ENCODE measurements at places on chromosomes 16 and 17. TPM values are rescaled to one million over a fixed set of nuclear protein-coding genes. Genes with fewer than 3 reads are reported as not detected.

STAC2 gene
- total RNA-seq = 0.60 TPM

FUS gene
- total RNA-seq = 127 TPM

GP1BA gene
- total RNA-seq = not detected

PRKCB gene
- 0.76 TPM for total RNA-seq

DNA sequence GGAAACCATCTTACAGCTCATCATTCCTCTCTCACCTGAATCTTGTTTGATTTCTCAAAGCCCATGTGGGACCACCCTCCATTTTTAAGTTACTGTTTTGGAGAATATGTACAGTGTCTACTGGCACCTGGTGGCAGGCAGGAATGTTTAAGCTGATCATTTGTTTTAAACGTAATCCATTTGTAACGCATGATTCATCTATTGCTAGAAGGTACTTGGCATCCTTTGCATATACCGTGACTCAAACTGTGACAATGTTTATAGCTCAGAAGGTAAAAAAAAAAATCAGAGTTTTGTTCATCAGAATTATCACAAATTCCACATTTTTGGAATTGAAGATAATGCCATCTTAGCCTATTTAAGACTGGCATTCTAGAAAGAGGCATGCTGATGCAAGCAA lies 1007.5 kb upstream of the EEF2KMT start:
- ATAC-seq = peak; percentile 63

DNA sequence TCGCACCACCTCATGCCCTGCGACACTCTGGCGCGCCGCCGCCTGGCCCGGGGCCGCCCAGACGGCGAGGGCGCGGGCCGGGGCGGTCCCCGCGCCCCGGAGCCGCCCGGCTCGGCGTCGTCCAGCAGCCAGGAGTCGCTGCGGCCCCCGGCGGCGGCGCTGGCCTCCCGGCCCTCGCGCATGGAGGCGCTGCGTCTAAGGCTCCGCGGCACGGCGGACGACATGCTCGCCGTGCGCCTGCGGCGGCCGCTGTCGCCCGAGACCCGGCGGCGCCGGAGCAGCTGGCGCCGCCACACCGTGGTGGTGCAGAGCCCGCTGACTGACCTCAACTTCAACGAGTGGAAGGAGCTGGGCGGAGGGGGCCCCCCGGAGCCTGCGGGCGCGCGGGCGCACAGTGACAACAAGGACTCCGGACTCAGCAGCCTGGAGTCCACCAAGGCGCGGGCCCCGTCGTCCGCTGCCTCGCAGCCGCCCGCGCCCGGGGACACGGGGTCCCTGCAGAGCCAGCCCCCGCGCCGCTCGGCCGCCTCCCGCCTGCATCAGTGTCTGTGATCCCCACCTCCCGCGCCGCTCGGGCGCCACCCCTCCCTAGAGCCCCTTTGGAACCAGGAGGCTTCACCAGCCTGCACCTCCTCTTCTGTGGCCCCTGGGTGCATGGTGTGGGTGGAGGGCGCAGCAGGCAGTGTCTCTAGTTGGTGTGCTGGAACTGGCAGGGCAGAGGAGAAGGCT lies 82.3 kb downstream of the ARHGAP23 start:
- no peak for ATAC-seq

GRCh38 chr17:27635275-27635823 lies 4.4 kb downstream of the LGALS9 start:
- no peak for ATAC-seq

- ATAC-seq = peak; percentile 57
Observed at GRCh38 chr17:65359016-65359415, 202.4 kb downstream of the AXIN2 start.

DNA sequence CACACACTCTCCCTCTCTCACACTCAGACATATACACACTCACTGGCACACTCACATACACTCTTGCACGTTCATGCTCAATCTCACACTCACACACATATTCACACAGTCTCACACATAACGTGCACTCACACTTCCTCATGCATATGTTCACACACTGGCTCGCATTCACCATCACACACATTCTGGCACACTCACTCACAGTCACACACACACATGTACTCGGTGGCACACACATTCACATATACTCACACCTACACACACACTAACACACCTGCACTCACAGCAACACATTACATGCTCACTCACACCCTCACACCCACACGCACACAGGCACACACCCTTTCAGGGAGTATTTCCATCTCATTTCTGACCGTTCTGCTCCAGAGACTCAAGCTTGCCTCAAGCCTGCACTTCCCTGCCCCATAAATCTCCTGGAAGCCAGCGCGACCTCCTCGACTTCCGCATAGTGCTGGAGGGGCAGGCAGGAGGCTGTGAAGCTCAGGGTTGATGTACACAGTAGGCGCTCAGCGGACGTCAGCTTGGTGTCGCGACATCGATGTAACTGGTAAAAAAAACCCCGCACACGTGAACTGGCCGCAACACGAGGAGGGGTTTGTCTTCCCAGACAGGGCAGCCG lies 66.7 kb upstream of the FOXF1 start:
- ATAC-seq = no peak

DNA sequence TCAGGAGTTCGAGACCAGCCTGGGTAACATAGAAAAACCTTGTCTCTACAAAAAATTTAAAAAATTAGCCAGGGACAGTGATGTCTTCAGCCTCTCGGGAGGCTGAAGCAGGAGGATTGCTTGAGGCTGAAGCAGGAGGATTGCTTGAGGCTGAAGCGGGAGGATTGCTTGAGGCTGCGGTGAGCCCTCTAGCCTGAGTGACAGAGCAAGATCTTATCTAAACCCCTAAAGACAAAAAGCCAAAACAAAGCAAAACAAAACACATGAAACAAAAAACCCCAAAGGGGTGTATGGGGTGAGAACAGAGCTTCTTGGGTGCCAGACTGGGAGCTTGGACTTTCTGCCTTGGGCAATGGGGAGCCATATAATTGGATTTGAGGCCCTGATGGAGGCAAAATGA lies 2.6 kb downstream of the SPNS3 start:
- ATAC-seq = no peak

GRCh38 chr16:73553941-73554660 lies 506.2 kb upstream of the ZFHX3 start:
- no peak for ATAC-seq

DNA sequence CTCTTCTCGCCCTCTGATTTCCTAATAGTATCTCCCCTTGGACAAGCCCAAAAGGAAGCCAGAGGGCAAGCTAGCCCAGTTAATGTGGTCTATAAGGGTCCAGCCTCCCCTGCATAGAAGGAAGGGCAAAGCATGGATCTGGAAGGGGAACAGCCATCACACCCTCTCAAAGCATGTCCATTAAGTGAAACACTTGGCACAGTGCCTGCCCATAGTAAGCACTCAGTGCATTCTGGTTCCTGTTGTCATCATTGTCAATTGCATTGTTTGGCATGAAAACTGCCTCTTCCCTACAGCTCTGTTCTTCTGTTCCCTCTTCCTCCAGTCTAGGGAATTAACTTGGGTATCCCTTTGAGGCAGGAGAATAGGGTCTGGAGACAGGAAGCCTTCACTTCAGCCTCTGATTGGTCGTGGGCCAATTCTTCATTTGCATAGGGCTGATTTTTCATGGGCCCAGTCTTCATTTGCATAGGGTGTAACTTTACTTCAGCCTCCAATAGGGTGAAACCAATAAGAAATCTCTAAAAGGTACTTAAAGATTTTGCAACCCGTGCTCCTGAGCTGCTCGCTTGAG lies 81.4 kb downstream of the C17orf67 start:
- no peak for ATAC-seq

DNA sequence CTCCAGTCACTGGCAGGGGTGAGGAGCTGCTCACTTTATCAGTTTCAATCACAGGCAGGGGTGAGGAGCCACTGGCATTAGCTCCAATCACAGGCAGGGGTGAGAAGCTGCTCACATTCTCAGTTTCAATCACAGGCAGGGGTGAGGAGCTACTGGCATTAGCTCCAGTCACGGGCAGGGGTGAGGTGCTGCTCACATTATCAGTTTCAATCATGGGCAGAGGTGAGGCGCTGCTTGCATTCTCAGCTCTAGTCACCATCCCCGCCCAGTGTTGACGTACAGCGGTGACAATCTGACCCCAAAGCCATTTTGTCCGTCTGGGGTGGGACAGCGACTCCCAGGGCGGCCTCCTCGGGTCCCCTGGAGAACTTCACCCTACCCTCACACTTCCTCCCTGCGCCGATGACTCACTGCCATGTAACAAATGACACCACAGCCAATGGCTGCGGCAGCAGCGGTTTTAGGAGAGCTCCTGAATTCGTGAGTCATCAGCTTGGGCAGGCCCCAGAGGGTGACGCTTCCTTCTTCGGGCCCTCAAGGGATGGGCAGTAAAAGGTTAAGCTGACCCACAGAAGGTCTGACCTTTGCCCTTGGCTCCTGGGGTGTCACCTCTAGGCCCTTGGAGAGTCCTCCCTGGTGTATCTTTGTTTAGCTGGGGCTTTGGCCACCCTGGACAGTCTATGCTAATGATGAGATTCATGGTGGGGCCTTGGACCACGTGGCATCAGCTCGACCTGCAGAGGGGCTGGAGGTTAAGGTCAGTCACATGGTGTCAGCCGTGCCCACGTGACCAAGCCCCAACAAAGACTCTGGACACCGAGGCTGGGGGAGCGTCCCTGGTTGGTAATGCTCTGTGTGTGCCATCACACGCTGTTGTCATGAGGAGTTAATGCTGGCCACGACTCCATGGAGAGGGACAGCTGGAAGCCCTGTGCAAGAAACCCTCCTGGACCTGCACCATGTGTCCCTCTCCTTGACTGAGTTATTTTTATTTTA lies 171.7 kb downstream of the C16orf95 start:
- ATAC-seq = peak; percentile 94

Measured in esophagus mucosa (tissue), 1 donor.